ENCODE measurements at places on chromosomes 7 and 10.

DNA sequence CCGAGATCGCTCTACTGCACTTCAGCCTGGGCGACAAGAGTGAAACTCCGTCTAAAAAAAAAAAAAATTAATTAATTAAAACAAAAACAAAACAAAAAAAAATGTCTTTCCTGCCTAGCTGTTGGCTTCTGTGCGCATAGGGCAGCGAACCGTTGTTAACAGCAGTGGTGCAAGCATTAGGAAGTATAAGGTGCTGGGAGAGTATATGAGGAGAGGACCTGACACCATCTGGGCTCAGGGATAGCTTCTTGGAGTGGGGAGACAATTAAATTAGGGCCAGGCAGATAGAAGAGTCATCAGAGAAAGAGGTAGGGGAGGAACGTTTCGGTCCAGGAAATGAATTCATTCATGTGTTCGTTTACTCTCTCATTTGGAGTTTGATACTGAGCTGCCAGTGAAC, 46.2 kb upstream of the EZH2 start:
- no peak for DNase-seq

GRCh38 chr7:55405856-55406541, 40.9 kb downstream of the LANCL2 start:
- no peak for DNase-seq

GRCh38 chr10:4081685-4082111, 296.7 kb upstream of the KLF6 start:
- DNase-seq = no peak

DNA sequence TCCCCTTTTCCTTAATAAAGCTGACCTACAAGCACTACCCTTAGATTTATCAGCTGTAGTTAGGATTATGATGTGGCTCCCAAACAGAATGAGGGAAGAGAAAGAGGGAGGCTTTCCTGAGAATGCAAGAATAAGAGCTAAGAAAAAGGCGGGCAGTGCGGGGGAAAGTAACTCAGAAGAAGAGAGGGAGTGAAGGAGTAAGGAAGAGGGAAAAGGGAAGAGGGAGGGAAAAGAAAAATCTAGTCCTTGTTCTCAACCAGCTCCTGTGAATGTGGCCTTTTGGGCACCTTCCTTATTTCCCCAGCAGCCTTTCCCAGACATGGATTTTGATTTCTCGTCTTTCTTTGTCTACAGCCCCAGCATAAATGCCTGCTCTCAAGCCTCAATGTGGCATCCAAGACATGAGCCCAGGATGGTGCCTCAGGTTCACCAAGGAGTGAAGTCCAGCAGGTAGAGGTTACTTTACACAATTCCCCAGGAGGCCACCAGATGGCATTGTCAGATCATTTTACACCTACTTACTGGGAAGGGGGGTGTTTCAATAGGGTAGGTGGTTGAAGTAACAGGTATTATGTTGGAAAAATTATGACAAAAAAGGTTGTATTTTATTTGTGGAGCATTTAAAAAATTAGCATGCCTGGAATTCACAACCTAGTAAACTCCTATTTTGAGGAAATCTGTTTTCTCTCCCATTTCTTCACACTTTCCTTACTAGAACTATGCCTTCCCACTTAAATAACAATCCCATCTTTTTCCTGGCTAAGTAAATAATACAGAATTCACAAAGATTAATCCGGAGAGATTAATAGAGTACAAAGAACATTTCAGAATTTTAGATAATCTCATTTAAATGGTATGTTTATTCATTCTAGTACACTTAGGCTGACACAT, 106.5 kb downstream of the HTR7 start:
- DNase-seq = peak; percentile 53

DNA sequence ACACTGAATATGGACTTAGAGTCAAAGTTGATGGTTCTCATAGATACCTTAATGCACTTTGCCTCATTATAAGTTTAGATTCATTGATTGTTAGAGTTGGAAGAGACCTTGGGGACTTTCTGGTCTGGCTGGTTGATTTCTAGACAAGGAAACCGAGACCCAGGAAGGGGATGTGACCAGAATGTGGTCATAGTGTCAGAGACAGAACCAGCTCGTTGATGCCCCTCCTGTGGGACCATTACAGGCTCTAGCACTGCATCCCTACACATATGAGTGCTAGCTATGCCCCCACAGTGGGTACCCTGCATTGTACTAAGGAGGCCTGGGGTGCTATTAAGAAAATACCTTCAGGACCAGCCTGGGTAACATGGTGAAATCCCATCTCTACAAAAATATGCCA, 306.6 kb downstream of the CAMK1D start:
- DNase-seq = no peak

GRCh38 chr10:52438119-52438518, 124.0 kb downstream of the DKK1 start:
- no peak for DNase-seq

DNA sequence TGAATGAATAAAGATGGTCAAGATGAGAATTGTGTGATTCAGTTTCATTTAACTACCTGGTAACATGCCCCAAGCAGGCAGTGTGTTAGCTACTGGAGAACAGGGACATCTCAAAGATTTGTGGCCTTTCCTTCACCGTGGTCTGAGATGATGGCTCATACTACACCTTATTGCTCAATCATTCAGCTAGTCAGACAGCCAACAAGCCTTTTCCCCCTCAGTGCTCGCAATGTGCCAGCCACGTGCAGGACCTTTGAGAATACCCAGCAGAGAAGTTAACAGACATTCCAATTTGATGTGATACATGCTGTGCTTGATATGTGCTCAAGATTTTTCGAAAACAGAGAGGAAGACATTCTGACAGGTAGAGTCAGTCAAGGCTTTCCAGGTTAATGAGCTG, 562.8 kb downstream of the SUGCT start:
- no peak for DNase-seq

DNA sequence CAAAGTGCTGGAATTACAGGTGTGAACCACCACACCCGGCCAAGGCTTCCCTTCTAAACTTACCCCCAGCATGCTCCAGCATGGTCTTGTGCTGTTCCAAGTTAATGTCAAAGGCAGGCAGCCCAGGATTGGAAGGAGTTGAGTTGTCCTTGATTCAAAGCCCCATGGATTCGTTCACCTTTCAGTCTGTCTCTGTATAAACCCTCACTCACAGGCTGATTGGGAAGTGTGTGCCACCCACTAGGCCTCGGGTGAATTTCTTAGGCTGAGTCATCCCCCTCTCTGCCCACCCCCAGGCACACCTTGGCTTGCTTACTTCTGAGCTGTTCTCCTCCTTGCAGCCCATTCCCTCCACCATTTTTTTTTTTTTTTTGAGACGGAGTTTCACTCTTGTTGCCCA, 13.3 kb upstream of the PRDX3 start:
- no peak for DNase-seq

- DNase-seq = peak; percentile 77
These were observed 102.1 kb downstream of the RTKN2 start for GRCh38 chr10:62166331-62167131.

GRCh38 chr10:101934686-101935305, 91.2 kb upstream of the KCNIP2 start:
- DNase-seq = no peak

GRCh38 chr7:100566018-100566531, 7.6 kb downstream of the SAP25 start:
- DNase-seq = no peak

DNA sequence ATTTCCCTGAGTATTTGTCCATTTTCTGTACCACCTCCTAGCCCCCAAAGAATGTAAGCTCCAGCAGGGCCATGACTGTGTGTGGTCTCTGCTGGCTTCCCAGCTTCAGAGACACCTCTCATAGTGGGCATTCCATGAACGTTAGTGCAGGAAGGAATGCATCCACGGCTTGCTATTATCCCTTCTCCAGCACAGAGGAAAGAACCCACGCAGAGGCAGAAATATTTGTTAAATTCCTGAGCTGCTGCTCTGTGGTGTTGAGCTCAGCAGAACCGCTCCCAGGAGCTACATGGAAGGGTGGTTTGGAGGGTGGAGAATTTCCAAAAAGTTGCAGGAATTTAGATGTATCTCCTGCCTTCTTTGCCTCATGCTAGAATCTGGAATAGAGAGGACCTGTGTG, 275.2 kb downstream of the POU6F2 start:
- DNase-seq = no peak

- no peak for DNase-seq
These were observed 317.4 kb upstream of the SP8 start for GRCh38 chr7:21104124-21104500.

- peak; percentile 6 for DNase-seq
These were observed 101.6 kb downstream of the NKX6-2 start for GRCh38 chr10:132684164-132684891.

GRCh38 chr10:87519582-87519981, 14.9 kb downstream of the MINPP1 start:
- DNase-seq = no peak

All from suppressor macrophage treated with lipopolysaccharide for 4 hours (primary cell).